Esophagus squamous epithelium (tissue), 5 donors: ENCODE measurements at places on chromosomes 7 and 10.

- DNase-seq: no peak
Observed at GRCh38 chr10:14474656-14475055, 143.9 kb upstream of the FRMD4A start.

DNA sequence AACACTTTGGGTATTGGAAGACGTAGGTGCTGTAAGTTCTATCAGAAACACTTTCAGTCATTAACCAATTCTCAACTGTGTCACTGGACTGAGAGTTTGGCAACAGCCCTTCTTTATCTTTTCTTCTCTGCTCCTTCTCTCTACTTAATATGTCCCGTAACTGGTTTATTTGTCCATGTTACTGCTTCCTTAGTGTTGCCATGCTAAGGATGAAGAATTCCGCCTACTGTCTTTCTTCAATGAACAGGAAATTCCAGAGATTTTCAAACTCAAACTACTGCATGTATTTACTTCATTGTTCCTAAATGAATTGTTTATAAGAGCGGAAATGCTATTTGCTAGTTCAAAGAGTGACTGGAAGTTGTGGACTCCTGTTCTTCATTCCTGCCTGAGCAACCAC lies 143.7 kb downstream of the TAX1BP1 start:
- DNase-seq: no peak

DNA sequence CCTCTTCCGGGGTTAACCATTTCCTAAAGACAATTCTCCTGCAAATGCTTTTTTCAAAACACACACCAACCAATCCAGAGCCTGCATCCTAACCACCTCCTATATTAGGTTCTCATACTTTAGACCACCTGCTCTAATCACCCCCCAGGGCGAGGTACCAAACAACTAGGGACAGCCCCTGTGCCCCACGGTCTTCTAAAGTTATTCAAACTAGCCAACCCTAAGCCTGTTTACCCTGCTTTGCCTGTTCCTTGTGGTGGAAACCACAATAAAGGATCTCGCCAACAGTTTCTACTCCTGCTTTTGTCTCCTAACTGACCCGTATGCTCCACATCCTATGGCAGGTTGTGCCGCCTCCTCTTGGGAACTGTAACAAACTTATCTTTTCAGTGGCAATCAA lies 21.1 kb downstream of the SP4 start:
- no peak for DNase-seq

DNA sequence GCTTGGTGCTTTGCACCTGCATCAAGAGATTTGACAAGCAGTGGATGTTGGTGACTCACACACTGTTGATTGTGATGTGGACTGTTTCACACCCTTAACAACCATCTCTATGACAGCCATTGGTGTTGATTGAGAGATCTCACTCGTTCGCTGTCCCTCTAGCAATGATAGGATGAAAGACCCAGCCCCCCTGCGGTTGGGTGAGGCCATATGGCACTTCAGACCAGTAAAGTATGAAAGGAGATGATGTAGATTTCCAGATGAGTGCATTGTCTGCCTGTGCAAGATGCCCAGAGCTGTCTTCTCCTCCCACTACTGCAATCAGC lies 138.7 kb upstream of the PRR15 start:
- no peak for DNase-seq

DNA sequence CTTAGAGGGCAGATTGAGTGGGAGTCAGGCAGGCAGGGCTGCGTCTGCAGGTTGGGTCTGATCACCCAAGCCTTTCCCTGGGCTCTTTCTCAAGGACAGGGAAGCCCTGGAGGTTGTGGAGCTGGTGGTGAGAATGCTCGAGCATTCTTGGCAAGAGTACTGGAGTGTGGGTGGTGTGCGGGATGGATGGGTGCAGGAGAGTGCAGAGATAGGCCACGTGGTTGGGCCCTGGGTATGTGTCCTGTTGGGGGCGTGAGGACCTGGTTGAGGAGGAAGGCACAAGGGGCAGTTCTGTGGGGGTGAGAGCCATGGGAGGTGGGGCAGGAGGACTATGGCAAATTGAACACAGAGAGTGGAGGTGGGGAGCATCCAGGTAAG lies 135.9 kb downstream of the PTPN20 start:
- no peak for DNase-seq

DNA sequence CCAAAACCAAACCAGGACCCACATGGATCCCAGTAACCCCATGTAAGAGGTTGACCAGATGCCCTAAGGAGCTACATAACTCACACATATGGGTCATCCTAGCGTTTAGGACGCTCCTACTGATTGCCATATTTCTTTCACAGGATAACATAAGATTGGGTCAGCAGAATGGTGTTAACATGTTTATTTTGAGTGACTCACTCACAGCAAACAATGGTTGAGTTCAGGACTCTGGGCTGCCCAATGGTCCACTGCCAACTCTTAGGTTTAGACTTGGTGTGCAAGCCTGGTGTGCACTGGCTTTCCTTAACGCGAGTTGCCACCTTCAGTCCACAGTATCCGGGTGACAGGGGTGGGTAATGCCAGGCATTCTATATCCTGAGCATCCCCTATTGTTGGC lies 211.5 kb downstream of the GPAM start:
- DNase-seq: no peak

DNA sequence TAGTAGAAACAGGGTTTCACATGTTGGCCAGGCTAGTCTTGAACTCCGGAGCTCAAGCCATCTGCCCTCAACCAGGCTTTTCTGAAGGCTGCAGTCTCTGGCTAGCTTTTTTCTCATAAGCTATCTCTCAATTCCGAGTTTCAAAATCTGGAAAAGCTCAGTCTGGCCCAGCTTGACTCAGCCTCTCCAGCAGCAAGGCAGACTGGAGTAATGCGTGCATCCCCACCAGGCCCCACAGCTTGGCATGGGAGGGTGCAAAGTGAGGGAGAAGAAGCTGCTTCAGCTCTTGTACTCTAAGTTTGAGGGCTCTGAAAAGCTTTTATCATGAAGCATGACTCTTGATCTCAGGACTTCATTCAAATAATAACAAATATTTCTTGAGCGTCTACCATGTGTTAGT lies 4.8 kb downstream of the DHTKD1 start:
- no peak for DNase-seq

GRCh38 chr10:80468002-80468401 lies 13.9 kb downstream of the TSPAN14 start:
- no peak for DNase-seq

DNA sequence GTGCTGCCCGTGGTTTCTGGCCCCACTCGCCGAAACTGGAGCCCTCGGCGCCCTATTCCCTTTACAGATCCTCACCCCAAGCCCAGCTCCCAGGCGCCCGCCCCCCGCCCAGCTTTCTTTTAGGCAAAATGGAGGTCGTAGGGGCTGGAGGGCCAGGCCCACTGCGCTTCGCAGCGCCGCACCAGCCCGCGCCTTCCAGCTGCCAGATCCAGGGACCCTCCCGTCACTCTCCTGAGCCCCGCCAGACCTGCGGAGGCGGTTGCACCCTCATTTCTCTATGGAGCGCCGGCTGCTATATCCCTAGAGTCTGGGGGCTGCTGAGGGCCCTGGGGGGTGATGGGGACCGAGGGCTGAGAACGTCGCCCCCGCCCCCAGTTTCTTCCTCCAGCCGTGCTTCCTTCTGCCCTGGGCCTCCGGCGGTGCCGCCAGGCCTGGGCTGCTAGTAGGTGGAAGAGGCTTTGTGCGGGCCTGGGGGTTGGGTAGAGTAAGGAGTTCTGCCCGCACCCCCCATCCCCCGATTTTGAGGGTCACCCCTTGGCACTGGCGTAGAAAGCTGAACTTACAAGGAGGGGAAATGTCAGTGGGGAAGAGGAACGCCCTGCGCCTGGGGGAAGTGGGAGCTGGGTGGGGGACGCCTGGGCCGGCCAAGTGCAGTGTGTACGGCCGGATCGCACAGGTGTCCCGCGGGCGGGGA lies 1.0 kb downstream of the GNB2 start:
- no peak for DNase-seq

- no peak for DNase-seq
Observed at GRCh38 chr7:73429215-73429614, 4.4 kb upstream of the FZD9 start.

DNA sequence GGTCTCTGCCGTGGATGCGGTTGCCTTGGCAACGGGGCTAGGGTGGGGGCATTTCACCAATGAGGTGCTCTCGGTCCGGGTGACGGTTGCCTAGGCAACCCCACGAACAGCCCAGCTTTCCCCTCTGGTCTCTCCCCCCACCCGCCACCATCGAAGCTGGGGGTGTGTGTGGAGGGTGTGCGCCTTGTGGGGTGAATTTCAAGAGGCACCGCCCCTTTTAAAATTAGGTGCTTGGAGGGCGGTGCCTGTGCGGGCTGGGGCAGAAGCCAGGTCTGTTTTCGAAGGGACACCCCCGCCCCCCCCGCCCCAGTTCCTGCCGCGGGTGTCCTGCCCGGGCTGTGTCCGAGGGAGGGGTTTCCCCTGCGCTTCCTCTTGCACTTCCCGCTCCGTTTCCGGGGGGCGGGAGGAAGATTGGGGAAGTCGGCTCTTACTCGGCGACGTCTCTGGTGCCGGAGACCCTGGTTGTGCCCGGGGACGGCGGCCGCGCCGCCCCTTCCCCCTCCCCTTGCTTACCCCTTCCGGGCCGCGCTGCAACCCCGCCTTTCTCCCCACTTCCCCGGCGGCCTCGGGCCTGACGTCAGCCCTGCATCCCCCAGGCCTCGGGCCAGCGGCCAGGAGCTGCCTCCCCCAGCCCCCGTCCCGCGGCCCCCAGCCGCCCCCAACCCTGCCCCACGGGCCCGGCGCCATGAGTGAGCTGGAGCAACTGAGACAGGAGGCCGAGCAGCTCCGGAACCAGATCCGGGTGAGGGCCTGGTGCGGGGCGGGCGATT lies 2.2 kb downstream of the GNB2 start:
- peak; percentile 63 for DNase-seq

GRCh38 chr10:87750001-87750671 lies 67.9 kb downstream of the ATAD1 start:
- DNase-seq: no peak

DNA sequence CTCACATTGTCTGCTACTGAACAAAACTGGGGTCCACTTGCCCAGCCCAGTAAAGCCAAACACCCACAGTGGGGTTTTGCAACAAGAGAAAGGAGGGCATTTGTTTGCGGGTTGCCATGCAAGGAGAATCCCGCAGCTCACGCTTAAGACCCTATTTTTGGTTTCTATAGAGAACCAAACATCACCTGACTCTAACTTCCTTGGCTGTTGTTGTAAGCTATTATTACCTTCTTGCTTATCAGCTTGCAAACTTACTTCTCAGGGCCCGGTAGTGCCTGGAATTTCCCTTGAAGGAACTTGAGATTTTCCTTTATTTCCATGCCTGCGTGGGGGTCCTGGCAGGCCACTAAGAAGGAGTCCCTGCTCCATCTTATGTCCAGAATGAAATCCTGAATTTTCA lies 20.7 kb downstream of the IFIT3 start:
- no peak for DNase-seq

DNA sequence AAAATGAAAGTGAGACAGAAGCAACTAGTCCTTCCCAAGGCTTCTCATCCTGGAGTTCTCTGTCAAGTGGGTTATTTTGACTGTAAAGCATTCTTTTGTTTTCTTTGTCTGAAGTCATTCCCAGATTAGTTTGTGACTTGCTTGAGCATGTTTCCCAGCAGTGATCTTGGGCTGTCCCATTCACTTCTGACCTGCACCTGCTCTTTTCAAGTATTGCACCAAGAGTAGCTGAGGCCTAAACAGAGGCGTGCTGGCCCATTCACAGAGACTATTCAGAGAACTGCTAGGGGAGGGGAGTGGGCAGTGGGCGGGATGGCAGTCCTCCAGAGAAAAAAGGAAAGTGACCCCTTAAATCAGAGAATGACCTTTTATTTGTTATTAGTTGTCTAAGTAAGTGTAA lies 61.3 kb downstream of the CACNA2D1 start:
- no peak for DNase-seq

- DNase-seq: no peak
Observed at GRCh38 chr10:71302451-71302850, 16.6 kb upstream of the SLC29A3 start.

DNA sequence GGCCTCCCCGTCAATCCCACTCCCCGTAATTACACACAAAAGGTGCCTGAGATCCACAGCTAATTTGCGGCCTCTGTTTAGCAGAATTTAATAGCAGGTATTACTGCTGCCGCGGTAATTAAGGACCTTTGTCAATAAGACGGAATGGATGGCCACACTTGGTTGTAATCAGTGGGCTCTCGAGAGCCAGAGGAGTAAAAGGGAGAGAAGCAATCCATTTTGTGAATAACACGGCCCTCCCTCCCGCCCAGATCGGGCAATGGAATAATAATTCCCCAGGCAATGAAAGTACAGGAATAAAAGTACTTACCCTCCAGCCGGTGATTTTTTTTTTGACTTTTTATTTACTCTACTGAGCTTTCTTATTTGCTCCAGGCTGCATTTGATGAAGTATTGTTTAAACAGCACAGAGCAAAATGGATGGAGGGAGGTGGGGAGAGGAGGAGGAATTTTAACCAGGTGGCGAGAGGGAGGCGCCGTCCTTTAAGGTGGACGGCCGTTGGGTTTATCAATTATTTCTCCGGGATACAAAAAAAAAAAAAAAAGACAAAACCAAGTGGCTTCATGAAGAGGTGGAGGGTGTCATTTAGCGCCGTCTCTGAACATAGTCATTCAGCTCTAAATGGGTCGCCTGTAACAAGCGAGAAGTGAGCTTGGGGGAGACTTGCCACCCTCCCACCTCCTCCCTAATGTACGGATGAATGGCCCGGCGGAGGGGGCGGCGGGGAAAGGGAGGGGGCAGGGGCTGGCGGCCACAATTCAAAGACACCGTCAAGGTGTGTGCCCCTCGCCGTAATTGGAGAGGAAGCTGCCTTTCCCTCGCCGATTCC lies 120.3 kb downstream of the BUB3 start:
- DNase-seq: no peak

DNA sequence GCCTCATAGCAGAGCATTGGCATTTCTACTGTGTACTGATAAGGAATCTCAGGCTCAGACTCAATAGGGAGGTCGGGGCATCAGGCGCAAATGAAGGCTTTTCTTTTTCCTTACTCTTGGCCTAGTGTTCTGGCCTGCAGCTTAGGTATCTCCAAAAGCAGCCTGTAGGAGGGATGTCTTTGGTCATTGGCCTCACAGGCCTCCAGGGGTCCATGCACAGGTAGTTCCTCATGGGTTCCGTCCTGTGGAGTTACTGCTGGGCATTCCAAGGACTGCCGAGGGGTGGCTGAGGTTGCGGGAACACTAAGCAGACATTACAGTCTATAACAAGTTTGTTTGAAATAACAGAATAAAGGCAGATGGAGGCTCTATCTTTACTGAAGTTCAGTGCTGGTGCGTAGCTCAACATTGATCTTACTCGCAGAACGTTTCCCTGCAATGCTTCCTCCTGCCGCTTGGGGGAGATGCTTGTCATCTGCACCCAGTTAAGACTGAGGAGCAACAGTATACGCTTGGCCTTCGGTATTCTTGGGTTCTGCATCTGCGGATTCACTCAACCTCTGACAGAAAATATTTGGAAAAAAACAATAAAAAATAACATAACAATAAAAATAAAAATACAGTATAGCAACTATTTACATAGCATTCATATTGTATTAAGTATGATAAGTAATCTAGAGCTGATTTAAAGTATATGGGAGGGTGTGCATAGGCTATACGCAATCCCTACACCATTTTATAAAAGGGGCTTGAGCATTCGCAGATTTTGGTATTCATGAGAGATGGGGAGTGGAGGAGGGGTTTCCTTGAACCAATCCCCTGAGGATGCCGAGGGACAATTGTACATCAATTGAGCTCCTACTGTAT lies 58.9 kb downstream of the SH2D4B start:
- DNase-seq: no peak

- no peak for DNase-seq
Observed at GRCh38 chr10:99930731-99931550, 78.8 kb downstream of the DNMBP start.

- no peak for DNase-seq
Observed at GRCh38 chr7:100167912-100168323, 499 bp downstream of the GAL3ST4 start.
